H1 (cell line): ENCODE measurements at places on chromosomes 11 and 22. TPM values are rescaled to one million over a fixed set of nuclear protein-coding genes. Genes with fewer than 3 reads are reported as not detected.

The MYOD1 gene
- not detected in 2 replicates for total RNA-seq

The DCDC1 gene
- total RNA-seq = 0.52 and 0.56 TPM in 2 replicates

The RIBC2 gene
- 1.8 and 2.1 TPM in 2 replicates for total RNA-seq

The MDK gene
- total RNA-seq = 309 and 338 TPM in 2 replicates

The CCDC188 gene
- not detected in 2 replicates for total RNA-seq

The CREB3L1 gene
- total RNA-seq = 12.7 and 13.7 TPM in 2 replicates

The OLFML1 gene
- total RNA-seq = 0.24 TPM in 1 of 2 replicates, not detected in the other

The ADM gene
- total RNA-seq = 92.2 and 94.1 TPM in 2 replicates
